ENCODE measurements at places on chromosomes 4 and X.

- no peak for DNase-seq
Observed at GRCh38 chr4:109214622-109215301, 87.7 kb downstream of the COL25A1 start.

DNA sequence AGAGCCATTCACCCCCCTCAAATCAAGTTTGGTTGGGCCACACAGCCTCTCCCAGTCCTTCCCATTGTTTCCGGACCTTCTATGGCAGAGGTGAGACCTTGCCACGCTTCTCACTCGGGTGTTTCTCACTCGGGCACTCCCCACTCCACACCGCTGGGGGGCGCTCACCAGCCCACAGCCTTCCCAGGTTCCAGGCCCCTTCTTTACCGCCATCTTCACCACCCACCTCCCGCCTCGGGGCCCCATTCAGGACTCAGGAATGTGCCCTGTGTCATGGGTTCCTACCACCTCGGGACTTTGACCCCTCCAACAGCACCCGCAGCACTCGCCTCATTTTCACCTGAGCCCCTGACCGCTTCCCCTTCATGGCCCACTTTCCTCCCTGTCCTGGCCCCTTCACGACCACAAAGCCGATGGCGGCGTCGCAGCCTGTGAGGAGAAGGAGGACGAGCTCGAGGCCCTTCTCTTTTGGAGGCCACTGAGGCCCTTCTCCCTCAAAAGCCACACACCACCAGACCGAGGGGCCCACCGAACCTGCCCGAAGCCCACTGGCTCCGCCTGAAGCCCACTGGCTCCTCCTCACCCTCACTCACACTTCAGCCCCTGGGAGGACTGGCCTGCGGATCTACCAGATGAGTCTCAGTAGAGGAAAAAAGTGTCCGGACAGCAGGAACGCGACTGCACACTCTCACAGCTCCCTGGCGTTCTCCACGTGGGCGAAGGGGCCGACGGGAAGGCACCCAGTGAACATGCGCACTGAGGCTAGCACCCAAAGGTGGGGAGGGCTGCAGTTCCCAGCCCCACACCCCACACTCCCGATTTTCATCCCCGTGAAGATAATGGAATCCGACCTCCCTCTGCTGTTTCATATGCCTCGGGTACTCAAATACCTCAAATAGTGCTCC, at the start of gene PAGE1:
Gene PAGE1 (minus strand): TSS at position 709 of the 905 bp plus-strand sequence. CDS start 1,214 bp downstream, outside the sequence.
- no peak for DNase-seq

DNA sequence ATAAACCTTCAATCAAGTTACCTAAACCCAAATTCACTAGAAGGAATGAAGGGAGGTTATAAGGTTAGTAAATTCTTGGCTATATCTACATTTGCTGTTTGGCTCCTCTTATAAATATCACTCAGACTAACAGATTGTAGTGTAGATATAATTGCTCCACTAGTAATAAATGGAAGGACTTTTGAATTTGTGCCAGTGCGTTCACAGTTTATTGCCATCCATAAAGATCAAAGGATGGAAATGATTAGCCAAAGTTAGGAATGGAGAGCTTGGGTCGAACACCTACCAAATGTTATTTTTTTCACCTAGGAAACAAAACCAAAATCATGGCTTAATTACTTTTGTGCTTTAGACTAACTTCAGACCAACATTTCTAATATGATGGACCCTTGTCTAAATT, 9.2 kb downstream of the DTHD1 start:
- DNase-seq, result no peak

- no peak for DNase-seq
Observed at GRCh38 chr4:27293831-27294230, 433.2 kb downstream of the STIM2 start.

DNA sequence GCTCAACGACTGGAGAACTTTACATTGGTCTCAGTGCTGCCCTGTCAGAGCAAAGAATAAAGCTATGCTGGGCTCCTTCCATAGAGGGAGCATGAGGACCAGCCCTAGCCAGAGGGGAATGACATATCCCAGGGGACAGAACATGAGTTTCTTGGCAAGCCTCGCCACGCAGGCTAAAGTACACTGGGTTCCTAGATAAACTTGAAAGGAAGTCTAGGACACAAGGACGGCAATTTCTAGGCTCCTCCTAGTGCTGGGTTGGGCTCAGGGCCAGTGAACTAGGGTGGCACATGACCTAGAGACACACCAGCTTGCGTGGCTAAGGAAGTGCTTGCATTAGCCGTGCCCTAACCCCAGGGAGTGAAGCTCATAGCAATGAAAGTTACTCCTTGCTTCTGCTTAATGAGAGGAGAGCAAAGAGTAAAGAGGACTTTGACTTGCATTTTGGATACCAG, 141.0 kb downstream of the MAB21L2 start:
- DNase-seq, result peak; percentile 69

DNA sequence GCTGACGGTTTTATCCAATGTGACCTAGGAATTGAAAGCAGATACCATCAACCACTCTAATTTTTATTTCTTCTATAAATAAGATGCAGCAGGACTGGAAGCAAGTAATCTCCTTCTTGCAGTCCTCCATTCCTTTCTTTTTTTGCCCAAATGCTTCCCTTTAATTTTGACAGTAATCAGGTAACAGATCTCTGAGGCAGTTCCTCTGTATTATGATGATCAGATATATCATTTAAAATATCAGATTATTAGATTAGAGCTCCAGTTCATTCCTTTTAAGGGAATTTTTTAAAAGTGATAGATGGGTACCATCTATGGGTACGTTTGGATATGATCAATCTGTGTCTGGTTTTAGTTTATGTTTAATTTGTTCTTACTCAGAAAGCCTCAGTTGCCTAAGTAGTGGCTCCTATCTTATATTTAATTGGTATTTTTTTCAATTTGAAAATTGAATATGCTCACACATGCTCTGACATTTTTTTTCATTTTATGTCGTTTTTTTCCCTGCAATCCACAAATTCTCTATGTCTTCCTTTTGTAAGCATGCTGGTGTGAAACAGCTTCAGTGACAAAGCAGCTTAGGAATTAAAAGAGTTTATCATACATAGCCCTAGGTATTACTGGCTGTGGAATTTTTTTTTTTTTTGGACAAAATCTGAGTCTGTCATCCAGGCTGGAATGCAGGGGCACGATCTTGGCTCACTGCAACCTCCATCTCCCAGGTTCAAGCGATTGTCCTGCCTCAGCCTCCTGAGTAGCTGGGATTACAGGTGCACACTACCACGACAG, 73.7 kb upstream of the ANK2 start:
- DNase-seq, result no peak

GRCh38 chr4:44493924-44494323, 45.3 kb upstream of the KCTD8 start:
- DNase-seq, result peak; percentile 22

- DNase-seq, result no peak
Observed at GRCh38 chr4:47990145-47990544, 26.3 kb downstream of the CNGA1 start.

GRCh38 chrX:71621603-71622002, 3.3 kb upstream of the CXCR3 start:
- DNase-seq, result no peak

DNA sequence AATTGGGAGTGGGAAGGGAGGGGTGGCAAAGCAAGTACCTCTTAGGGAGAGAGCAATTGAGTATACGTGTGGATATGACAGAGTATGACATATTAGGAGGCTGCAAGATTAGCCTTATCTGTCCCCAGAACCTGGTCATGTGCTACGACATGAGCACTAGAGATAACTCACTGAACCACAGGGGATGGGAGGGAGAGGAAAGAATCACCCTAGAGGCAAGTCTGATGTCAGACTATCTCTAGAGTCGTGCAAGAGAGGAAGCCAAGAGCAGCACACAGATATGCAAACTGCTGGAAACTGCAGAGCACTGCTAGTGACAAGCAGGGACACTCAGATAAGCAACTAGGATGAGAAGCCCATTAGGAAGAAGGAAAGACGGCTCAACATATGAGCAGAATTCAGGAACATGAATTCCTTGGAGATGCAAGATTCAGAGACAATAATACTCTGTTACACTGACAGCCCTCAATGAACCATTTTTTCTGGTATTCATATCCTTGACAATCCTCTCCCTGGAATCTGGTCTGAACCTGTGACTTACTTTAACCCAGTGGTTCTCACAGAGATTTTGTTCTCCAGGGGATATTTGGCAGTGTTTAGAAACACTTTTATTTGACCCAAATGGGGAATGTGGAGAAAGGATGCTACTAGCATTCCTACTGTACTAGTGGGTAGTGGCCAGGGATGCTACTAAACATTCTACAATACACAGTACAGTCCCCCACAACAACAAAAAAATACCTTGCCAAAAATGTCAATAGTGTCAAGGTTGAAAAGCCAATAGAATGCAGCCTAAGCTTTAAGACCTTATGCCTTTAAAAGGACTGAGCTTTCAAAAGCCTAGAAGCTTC, 84.0 kb upstream of the BMP2K start:
- no peak for DNase-seq

DNA sequence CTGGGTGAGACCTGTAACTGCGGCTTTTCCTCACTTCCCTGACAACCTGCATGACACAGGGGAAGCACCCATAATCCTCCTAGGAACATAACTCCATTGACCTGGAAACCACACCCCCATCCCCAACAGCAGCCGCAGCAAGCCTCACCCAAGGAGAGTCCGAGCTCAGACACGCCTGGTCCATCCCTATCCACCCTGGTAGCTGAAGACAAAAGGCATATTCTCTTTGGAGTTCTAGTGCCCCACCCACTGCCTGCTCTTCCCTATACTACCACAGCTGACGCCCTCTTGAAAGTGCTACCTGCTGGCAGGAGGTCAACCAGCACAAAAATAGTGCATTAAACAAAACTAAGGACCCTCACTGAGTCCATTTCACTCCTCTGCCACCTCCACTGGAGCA, 1080.9 kb upstream of the IGFBP7 start:
- no peak for DNase-seq

GRCh38 chr4:127732623-127733328, 2.6 kb downstream of the SLC25A31 start:
- DNase-seq, result peak; percentile 35

DNA sequence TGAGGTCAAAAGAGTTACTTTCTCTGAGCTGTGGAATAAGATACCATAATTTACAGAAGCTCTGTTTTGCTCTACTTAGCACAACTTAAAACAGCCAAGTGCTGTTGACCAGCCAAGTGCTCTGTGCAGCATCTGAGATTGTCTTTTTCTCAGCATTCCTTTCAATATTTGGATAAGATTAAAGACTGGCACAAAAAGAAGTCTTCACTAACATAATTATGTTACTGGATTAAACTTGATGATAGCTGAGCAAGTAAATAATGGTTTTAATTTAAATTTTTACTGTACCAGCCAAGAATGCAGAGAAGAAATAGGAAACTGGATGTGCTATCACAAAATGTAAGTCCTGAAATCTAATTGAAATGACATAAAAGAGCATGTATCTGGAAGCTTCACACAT, 60.4 kb downstream of the NPY2R start:
- no peak for DNase-seq
